ENCODE measurements at places on chromosomes 12 and 14. TPM values are rescaled to one million over a fixed set of nuclear protein-coding genes. Genes with fewer than 3 reads are reported as not detected.

Gene NTF3
- total RNA-seq, result not detected

Gene HAL
- 0.43 TPM for total RNA-seq

Gene MFAP5
- total RNA-seq, result not detected

Gene RHEBL1
- total RNA-seq, result 3.4 TPM

Gene RPGRIP1
- not detected for total RNA-seq

Gene C12orf42
- total RNA-seq, result 6.9 TPM

Gene GALNT9
- not detected for total RNA-seq

Gene LAG3
- total RNA-seq, result 0.64 TPM
